ENCODE measurements at places on chromosomes 6 and 20. TPM values are rescaled to one million over a fixed set of nuclear protein-coding genes. Genes with fewer than 3 reads are reported as not detected.
A peak's percentile ranks its signal among the peaks of the same experiment; 100 is the strongest.

The CYP21A2 gene
- total RNA-seq: not detected

DNA sequence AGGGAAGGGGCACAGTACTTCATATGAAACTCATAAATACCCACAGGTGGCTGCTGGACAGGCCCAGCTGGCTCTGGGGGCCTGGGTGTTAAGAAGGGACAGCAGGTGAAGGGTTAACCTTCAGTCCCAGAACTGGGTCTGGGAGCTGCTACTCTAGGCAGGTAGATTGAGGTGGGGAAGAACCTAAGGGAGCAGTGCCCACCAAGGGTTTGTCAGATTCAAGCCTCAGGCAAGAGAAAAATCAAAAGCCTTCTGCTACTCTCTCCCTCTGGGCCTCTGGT, 5.6 kb downstream of the RPL10A start:
- no peaks in the 10 kb centered on the region for H3K27me3 ChIP-seq
- no peak overlapping the region for H3K27ac ChIP-seq
- DNase-seq: no peak

DNA sequence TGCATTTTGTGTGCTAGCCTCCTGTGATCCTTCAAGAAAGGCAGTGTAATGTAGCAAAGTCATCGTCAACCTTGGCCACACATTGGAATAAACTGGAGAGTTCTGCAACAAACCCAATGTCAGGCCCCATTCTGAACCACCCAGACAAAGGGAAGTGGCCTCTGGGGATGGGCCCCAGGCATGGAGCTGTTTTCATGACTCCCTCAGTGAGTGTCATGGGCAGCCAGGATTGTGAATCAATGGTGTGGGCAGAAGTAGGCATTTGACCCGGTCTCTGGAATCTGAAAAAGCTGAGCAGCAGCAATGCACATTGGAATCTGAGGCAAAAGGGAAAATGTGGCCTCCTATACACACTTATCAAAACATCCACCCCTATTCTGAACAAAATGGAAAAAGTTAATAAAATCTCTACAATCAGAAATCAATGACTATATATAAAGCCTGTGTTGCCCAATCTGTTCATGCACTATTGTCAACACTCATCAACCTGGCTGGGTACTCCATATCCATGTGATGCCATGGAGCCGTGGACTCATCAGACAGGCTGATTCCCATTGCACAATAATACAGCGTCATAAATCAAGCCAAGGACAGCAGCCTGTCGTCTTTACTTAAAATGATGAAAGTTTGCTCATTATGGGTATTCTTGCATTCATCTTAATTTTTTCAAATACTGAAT, 134.9 kb upstream of the STMND1 start:
- H3K27me3 ChIP-seq: no peaks in the 10 kb centered on the region
- peaks cover 37% of the 10 kb centered on the region for H3K4me1 ChIP-seq
- H3K36me3 ChIP-seq: no peaks in the 10 kb centered on the region
- DNase-seq: no peak
- no peak overlapping the region for H3K4me3 ChIP-seq

DNA sequence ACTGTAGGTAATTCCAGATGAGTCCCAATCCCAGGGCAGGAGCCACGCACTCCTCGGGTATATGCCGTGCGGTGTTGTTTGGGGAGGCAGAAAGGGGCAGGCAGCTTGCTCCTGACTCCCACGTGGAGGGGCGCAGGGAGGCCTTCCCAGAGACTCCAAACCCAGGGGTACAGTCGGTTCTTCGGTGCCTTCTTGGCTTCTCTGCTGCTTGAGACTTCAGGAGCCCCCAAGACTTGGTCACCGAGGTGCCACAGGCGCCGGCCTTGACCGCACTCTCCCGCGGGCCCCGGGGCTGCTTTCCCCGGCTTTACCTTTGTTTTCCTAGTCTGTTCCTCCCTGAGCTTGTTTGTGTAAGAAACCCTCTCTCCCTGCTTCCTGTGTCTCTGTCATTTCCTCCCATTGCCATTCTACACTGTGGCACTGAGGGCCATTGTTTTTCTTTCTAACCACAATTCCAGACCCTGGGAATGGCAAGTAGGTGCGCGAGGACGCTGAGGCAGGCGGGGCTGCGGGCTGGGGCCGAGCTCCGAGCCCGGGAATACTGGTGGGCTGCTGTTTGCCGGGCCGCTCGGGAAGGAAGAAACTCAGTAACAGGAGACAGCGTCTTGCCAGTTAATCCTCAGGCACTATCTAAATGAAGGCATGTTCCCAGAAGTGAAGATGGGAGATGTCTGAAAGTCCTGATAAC, 215.6 kb upstream of the HEY2 start:
- peaks cover 4% of the 10 kb centered on the region for H3K27me3 ChIP-seq
- no peak overlapping the region for H3K27ac ChIP-seq
- H3K36me3 ChIP-seq: no peaks in the 10 kb centered on the region
- no peak overlapping the region for H3K4me3 ChIP-seq

DNA sequence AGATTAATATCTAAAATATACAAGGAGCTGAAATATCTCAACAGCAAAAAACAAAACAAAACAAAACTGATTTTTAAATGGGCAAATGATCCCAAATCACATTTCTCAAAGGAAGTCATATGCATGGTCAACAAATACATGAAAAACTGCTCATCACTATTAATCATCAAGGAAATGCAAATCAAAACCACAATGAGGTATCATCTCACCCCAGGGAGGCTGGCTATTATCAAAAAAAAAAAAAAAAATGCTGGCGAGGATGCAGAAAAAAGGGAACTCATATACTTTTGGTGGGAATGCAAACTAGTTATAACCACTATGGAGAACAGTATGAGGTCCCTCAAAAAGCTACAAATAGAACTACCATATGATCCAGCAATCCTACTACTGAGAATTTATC, 34.6 kb downstream of the REPS1 start:
- no peaks in the 10 kb centered on the region for H3K36me3 ChIP-seq
- H3K4me1 ChIP-seq: no peaks in the 10 kb centered on the region
- H3K27me3 ChIP-seq: no peaks in the 10 kb centered on the region
- DNase-seq: no peak

GRCh38 chr6:135018052-135018451, 36.6 kb downstream of the HBS1L start:
- H3K27ac ChIP-seq: no peak overlapping the region
- no peaks in the 10 kb centered on the region for H3K27me3 ChIP-seq
- no peak overlapping the region for H3K4me3 ChIP-seq
- no peaks in the 10 kb centered on the region for H3K4me1 ChIP-seq
- no peak for DNase-seq

DNA sequence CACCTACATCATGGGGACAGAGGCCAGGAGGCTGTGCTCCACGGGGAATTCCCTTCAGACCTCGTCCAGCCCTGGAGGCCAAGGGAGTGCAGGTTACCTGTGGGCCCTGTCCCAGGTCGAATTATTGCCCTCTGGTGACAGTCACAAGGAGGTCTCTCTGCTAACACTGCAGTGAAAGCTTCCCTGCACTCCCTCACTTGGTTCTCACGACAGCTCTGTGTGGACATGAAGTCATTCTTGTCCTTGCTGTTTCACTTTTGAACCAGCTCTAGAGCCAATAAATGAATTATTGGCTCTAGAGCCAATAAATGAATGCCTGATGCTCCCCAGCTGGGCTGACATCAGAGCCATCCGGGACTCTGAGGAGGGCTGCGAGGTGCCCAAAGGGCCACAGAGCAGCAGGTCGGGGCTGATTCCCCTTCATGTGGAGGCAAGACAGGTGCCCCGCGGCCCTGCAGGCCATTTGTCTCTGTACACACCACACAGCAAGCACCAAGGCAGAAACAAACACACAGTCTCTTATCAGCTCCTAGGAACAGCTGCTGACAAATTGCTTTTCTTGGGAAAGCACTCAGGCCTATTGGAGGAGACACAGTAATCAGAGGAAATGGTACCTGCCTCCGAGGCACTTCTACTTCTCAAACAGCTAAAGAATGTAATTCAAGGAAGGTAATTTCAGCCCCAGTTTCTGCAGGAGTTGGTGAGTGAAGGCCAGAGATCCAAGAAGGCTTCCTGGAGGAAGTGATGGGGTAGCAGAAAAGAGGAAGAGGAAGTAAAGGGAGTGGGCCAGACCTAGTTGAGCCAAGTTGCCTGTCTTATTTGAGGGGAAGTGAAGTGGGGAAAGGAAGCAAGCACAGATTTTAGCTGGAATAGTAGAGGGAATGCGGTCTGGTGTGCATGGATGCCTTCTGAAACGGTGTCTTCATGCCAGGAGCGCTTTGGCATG, 27.5 kb upstream of the TBXT start:
- H3K36me3 ChIP-seq: no peaks in the 10 kb centered on the region
- 0 out of 2 replicates have a peak, but pooled peaks cover 6% of the 10 kb centered on the region for H3K27me3 ChIP-seq
- no peaks in the 10 kb centered on the region for H3K4me1 ChIP-seq
- no peak overlapping the region for H3K4me3 ChIP-seq
- DNase-seq: no peak

The TREML2 gene
- total RNA-seq: not detected

- H3K27ac ChIP-seq: no peak overlapping the region
- peak; percentile 62 for DNase-seq
- no peaks in the 10 kb centered on the region for H3K27me3 ChIP-seq
- peaks cover 47% of the 10 kb centered on the region for H3K4me1 ChIP-seq
- H3K4me3 ChIP-seq: no peak overlapping the region
Observed at GRCh38 chr6:42294759-42295158, 77.1 kb upstream of the MRPS10 start.

- no peak overlapping the region for H3K27ac ChIP-seq
- no peak overlapping the region for H3K4me3 ChIP-seq
- no peaks in the 10 kb centered on the region for H3K4me1 ChIP-seq
- DNase-seq: no peak
Observed at GRCh38 chr6:136411025-136411325, 121.3 kb upstream of the BCLAF1 start.

DNA sequence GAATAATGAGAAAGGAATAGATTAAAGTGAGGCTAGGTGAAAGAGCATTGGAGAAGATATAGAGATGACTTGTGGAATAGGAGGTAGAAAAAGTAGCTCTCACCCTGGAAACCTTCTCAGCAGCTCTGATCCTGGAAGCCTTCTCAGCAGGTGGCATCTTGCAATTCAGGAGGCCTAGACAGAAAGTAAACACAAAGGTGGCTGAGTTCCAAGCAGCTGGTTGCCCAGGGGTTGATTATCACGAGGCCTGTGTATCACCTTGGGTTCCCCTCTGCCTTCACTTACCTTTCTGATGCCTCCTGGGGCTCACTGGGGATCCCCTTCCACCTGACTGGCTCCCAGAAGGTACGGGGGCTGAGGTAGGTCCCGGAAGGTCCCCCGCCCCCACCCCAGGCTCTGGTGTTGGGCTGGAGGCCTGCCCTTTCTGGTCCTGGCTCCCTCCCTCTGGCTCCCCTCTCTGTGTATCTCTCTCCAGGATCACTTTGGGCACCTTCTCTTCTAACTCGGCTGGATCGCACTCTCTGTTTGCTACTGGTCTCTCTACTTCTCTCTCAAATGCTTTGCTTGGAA, 9.7 kb downstream of the MDC1 start:
- H3K36me3 ChIP-seq: peaks cover 53% of the 10 kb centered on the region
- H3K4me1 ChIP-seq: no peaks in the 10 kb centered on the region
- no peak for DNase-seq
- no peaks in the 10 kb centered on the region for H3K27me3 ChIP-seq
- no peak overlapping the region for H3K27ac ChIP-seq
- no peak overlapping the region for H3K4me3 ChIP-seq

The KCNK16 gene
- total RNA-seq: not detected

The PTCRA gene
- total RNA-seq: not detected

- no peak for DNase-seq
- no peak overlapping the region for H3K4me3 ChIP-seq
- no peak overlapping the region for H3K27ac ChIP-seq
- 0 out of 2 replicates have a peak, but pooled peaks cover 2% of the 10 kb centered on the region for H3K27me3 ChIP-seq
- H3K4me1 ChIP-seq: no peaks in the 10 kb centered on the region
Observed at GRCh38 chr6:100915876-100916275, 34.7 kb upstream of the ASCC3 start.

- no peak overlapping the region for H3K4me3 ChIP-seq
- H3K4me1 ChIP-seq: no peaks in the 10 kb centered on the region
- no peaks in the 10 kb centered on the region for H3K27me3 ChIP-seq
- H3K27ac ChIP-seq: no peak overlapping the region
- no peak for DNase-seq
Observed at GRCh38 chr20:46695892-46696291, 6.6 kb upstream of the TP53RK start.

The PRDM13 gene
- total RNA-seq: not detected

- H3K27ac ChIP-seq: no peak overlapping the region
- no peaks in the 10 kb centered on the region for H3K4me1 ChIP-seq
- DNase-seq: no peak
- no peaks in the 10 kb centered on the region for H3K27me3 ChIP-seq
- no peak overlapping the region for H3K4me3 ChIP-seq
Observed at GRCh38 chr6:89475634-89476033, 42.7 kb downstream of the ANKRD6 start.

DNA sequence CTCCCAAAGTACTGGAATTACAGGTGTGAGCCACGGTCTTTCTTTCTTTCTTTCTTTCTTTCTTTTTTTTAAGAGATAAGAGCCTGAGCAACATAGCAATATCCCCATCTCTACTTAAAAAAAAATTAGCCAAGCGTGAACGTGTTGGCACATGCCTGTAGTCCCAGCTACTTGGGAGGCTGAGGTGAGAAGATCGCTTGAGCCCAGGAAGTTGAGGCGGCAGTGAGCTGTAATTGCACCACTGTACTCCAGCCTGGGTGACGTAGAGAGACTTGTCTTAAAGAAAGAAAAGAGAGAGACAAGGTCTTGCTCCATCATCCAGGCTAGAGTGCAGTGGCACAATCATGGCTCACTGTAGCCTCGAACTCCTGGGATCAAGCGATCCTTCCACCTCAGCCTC, 162.0 kb upstream of the MLN start:
- H3K27me3 ChIP-seq: no peaks in the 10 kb centered on the region
- H3K27ac ChIP-seq: no peak overlapping the region
- H3K36me3 ChIP-seq: no peaks in the 10 kb centered on the region
- H3K4me3 ChIP-seq: no peak overlapping the region

The TAGAP gene
- total RNA-seq: 8.4 TPM

DNA sequence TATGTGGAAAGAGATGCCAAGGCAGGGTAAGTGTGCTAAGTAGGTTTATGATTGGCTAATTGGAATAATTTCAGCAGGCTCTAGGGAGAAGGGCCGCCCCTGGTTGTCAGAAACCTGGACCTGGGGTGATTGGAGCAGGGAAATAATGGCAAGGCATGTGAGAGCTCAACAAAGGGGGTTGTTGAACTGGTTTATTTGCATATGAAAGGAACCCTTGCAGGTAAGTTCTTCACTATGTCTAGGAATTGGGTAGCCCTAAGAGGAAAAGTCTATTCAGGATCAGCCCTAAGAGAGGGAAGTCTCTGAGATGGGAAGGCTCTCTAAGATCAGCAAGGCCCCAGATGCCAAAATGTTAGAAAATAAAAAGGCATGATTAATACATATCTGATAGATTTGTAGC, 175.4 kb upstream of the PRND start:
- H3K4me1 ChIP-seq: peaks cover 39% of the 10 kb centered on the region
- no peak for DNase-seq
- H3K27ac ChIP-seq: peak overlapping the region; percentile 56
- no peaks in the 10 kb centered on the region for H3K27me3 ChIP-seq
- no peaks in the 10 kb centered on the region for H3K36me3 ChIP-seq
- H3K4me3 ChIP-seq: no peak overlapping the region

The IP6K3 gene
- total RNA-seq: 5.3 TPM
